ENCODE measurements at places on chromosomes 11 and 22. TPM values are rescaled to one million over a fixed set of nuclear protein-coding genes. Genes with fewer than 3 reads are reported as not detected.

GRCh38 chr11:116368784-116369183 lies 404.0 kb downstream of the BUD13 start:
- DNase-seq: no peak

DNA sequence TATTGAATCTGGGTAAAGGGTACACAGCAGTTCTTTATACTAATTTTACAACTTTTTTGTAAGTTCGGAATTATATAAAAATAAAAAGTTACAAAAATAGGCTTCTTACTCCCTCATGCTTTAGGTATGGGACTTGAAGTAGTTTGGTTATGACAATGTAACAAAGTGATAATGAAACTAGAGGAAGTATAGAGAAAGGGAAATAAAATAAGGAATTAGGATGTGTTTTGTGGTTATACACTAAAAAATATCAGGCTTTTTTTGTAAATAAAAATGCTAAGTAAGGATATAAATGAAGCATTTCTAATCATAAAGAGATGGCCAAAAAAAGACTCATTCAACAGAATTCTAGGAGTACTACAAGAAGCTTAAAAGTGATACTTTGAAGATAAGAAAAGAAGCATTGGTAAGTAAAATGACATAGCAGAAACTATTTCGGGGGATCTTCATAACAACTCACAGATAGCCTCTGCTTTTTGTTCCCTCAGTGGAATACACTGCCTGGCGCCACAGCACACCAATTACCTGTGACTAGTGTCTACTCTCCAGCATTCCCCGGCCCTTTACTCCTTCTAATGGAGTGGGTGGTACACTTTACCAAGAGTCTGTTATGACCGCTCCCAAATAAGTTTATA lies 322.7 kb upstream of the PITPNB start:
- no peak for DNase-seq

GRCh38 chr11:12329169-12329568 lies 48.2 kb upstream of the PARVA start:
- no peak for DNase-seq

- peak; percentile 31 for DNase-seq
Measured at GRCh38 chr11:44120169-44120568, 24.7 kb downstream of the EXT2 start.

- peak; percentile 85 for DNase-seq
Measured at GRCh38 chr11:46389450-46390330, 1.9 kb downstream of the CHRM4 start.

DNA sequence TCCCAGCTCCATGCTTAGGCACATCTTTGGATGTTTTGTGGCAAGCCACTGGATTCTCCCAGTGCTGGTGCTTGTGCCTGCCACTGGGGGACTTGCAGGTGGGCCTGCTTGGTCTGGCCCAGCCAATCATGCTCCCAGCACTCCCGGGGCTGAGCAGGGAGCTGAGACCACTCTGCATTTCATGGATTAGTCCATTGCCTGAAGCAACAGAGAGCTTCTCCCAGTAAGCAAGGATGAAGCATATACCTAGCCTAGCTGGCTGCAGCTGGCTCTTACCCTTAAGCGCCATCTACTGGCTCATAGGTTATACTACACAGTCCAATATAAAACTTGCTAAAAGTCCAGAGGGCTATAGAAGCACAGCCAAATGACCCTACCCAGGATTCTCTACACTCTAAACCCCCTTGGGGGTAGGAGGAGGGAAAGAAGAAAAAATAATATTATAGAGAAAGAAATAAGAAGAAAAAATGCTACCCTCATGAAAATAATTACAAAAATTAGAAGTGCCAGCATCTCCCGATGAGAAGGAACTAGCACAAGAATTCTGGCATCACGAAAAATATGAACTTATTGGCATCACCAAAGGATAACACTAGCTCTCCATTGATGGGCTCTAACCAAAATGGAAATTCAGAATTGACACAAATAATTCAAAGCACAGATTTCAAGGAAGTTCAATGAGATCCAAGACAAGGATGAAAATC lies 275.3 kb downstream of the C11orf87 start:
- peak; percentile 59 for DNase-seq

Gene E2F8
- total RNA-seq: 5.3 TPM

Gene CFAP300
- total RNA-seq: 7.4 TPM

Gene C11orf91
- 0.31 TPM for total RNA-seq

Gene CHADL
- 0.76 TPM for total RNA-seq

Gene OR52E5
- total RNA-seq: not detected

Gene ASCL2
- 6.8 TPM for total RNA-seq

All from HT-29 (cell line).